H7 (cell line): ENCODE measurements at places on chromosomes 7 and 10. TPM values are rescaled to one million over a fixed set of nuclear protein-coding genes. Genes with fewer than 3 reads are reported as not detected.

GRCh38 chr7:41507686-41508268, 195.1 kb downstream of the INHBA start:
- no peak for DNase-seq

DNA sequence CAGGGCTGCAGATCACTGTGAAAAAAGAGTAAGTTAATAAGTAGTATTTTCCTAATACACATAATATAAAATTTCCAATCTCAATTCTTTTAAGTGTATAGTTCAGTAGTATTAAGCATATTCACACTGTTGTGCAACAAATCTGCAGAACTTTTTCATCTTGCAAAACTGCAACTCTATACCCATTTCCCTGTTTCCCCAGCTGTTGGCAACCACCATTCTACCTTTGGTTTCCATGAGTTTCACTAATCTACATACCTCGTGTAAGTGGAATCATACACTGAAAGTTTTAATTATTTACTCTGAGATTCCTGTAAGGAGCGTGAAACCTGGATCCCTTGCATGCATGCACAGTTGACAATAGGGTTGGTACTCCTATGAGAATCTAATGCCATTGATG, 155.4 kb downstream of the ZPBP start:
- no peak for DNase-seq

- no peak for DNase-seq
Observed at GRCh38 chr10:61732629-61733278, 70.0 kb downstream of the CABCOCO1 start.

- DNase-seq = no peak
Observed at GRCh38 chr10:130461631-130462030, 325.4 kb downstream of the GLRX3 start.

The NYAP1 gene
- total RNA-seq = 4.0 and 5.5 TPM in 2 replicates

The ITIH5 gene
- 0.67 and 1.9 TPM in 2 replicates for total RNA-seq

The PRR15 gene
- 11.7 and 12.3 TPM in 2 replicates for total RNA-seq
